ENCODE measurements at places on chromosomes 6 and 20.

DNA sequence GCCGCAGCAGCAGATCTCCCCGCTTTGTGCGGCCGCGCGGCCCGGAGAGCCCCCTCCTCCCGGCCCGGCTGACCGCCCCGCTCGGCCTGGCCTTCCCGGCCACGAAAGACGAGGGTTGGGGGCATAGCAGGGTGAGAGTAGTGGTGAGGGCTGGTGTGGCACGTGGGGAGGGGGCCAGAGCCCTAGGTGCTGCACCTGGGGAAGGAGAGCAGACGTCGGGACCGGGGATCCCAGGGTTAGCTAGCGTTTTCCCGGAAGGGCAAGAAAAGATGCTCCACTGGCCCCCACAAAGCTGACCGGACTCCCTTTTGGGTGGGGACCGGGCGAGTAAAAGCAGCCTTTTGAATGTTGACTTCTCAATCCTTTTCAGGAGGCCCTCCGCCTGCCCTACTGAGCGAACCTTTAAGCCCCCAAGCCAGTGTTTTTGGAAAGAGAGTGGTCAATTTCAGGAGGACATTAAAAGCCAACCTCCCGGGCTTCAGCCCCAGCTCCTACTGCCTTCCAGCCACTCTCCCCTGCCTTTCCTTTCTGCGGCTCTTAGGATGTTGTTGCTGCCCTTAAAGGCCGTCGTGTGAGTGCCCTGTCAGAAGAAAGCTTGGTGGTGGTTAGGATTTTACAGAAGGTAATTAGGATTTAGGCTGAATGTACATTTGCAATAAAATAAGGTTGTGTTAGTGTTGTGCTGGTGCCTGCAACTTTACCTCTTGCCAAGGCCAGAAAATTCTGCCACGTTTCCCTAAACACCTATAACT is 648 bp upstream of the BACH2 start:
- peak; percentile 41 for DNase-seq

GRCh38 chr6:9405369-9405768 is 970.0 kb upstream of the SLC35B3 start:
- DNase-seq: no peak

DNA sequence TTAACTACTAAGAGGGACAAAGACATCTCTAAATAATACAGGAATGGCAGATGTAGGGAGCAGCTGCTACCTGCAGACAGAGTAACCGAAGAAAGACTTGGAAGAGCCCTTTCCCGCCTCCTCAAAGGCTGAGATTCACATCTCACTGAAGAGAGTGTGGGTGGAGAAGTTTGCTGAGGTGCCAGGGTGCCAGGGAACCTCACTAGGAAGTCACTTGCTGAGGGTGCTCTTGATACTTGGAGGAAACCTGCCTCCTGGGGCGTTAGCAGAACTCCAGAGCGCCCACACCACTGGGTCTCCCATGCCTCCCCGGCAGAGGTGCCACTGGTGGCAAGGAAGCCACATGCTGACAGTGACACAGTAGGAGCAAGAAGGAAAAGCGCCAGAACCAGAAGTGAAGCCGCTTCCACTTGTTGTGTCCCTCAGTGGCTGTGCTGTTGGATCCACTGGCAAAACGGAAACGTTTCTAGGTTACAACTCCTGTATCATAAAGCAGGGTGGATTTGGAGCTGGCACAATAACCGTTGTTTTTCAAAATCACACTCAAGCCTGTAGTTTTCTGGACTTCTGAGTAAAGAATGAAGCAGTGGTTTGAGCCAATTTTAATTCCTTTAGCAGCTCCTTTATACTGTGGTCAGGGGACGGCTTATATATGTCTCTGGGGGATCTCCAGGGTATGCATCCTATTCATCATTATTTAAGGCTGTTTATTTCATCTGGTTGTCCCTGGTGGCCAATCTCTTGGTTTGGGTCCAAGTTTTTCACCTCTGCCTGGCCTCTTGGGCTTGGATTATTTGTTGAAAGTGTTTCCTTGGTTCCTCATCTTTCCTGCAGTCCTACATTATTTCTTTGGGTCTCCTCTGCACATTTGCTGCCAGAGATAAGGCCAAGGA is 64.5 kb downstream of the CDC5L start:
- no peak for DNase-seq

DNA sequence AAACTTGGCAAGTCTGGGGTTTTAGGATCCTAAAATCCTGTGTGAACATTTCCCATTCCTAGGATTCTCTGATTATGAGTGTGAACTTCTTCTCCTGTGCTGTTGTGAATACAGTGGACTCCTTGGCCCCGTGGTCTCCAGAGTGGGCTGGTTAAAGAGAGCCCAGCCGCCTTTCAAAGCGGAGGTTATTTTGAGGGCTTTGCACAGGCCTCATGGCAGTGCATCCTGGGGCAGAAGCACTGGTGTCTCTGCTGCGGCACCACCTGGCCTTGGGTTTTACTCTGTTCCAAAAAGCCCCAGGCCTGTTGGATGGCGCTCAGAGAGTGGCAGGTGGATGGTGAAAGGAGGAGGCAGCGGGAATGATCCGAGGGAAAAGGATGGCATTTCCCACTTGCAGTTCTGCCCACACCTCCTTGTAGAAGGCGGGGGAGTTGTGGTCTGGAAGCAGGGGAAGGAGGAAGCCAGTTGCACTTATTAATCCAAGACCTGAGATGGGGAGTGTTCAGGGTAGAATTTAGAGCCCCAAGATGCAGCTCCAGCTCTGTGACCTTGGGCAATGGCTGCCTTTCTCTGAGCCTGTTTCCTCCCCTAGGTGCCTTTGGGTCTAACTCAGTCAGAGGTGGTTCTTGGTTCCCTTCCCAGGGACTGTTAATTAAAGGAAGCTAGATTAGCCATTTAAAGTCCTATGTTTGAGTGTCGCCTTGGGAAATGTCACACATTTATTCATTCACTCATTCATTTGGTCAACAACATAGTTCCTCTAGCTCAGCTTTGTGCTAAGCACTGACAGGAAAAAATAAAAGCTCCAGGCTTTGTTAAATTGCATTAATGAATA is 22.4 kb downstream of the MMP24 start:
- DNase-seq: no peak

- no peak for DNase-seq
Measured at GRCh38 chr6:158808941-158809678, 10.1 kb downstream of the EZR start.

GRCh38 chr6:130708338-130708737 is 118.9 kb upstream of the SMLR1 start:
- DNase-seq: no peak

DNA sequence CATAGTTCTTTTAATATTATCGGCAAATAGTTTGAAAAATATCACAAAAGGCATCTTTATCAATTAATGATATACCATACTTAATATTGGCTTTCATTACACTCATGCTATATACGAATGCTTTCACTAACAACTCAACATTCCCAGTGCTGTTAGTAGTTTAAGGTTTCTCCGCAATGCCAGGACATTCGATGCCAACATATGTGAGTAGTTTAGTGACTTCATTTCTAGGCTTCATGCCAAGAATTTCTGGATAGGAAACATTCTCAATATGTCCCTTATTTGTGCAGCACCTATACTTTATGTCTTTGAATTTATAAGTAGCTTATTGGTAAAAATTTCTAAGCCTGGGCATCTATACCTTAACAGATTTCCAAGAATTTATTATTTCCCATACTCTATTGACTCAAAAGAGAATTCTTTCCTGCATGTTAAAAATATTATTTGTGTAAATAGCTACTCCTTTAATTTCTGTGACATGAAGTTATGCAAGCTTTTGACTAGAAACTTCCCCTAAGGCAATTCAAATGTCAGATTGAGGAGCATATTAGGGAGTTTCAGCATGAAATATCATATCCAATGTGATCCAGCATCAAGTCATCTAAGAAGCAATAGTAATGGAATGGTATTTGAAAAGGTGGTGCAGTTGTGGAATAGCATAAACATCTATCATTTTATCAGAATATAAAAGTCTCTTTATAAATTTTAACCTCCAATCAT is 236.0 kb upstream of the STXBP5 start:
- no peak for DNase-seq

DNA sequence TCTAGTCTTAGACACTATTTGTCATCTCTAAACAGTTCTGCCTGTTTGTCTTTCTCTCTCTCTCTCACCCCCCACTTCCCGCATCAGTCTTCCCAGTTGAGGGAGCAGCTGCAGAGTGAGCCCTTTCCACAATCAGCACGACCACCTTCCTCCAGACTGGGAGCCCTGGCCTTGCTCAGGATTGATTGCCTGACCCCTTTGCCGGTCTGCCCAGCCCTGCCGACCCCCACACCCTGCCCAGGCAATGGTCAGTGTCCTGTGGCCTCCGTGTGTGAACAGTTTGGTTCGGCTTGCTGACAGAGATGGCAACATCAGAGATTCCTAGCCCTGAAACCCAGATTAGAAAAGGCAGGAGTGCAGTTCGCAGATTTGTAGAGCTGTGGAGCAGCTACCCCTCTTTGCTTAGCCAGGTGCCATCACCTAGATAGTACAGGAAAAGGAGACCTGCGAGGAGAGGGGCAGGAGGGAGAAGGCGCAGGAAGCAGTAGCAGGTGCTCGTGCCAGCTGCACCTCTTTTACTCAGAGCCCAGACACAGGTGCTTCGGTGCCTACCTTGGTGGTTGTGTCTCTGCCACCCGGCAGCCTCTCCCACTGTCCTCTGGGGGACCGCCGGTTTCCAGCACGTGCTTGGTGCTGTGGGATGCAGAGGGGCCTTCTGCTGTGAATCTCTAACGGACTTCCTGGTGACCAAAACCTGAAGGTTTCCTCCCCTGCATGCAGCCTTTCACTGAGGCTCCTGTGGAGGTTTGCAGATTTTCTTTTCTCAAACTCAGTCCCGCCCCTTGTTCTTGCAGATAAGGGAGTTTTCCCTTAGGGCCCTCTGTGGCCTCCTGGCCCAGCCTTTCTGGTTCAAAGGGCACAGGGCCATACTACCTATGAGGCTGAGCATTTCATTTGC is 92.4 kb downstream of the SCML4 start:
- DNase-seq: no peak

- DNase-seq: no peak
Measured at GRCh38 chr20:48492015-48492714, 335.6 kb downstream of the PREX1 start.

GRCh38 chr20:44931911-44932310 is 22.1 kb downstream of the PABPC1L start:
- DNase-seq: no peak

GRCh38 chr6:14470671-14471070 is 353.1 kb downstream of the CD83 start:
- DNase-seq: no peak

GRCh38 chr6:73652637-73653570 is 888 bp downstream of the SLC17A5 start:
- peak; percentile 60 for DNase-seq

DNA sequence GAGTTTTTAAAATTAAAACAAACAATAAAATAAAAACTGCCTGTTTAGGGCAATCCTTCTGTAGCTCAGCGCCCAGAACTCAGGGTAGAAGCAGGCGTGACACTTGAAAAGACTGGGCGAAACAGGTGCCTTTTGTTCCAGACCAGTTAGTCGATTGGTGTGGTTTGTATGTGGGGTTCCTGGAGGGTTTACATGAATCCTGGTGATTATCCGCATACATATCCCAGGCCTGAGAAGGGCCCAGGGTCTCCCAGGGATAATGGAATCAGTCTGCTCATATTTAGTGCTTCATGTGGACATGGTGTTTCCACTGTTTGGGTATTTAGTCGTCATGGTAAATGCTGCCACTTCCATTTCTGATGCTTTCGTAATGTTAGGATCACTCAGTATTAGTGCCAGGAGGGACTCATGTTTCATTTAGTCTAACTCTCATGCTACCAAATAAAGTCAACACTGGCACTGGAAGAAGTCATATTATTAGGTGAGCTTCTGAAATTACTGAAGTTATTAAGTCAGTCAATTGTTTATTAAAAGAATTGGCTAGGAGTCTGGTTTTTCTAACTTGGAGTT is 116.5 kb downstream of the SAMD5 start:
- DNase-seq: no peak

GRCh38 chr20:1926237-1926636 is 31.0 kb downstream of the SIRPA start:
- DNase-seq: no peak

- no peak for DNase-seq
Measured at GRCh38 chr6:12967686-12968085, 251.1 kb downstream of the PHACTR1 start.

GRCh38 chr6:150145830-150146229 is 3.0 kb downstream of the PPP1R14C start:
- no peak for DNase-seq

DNA sequence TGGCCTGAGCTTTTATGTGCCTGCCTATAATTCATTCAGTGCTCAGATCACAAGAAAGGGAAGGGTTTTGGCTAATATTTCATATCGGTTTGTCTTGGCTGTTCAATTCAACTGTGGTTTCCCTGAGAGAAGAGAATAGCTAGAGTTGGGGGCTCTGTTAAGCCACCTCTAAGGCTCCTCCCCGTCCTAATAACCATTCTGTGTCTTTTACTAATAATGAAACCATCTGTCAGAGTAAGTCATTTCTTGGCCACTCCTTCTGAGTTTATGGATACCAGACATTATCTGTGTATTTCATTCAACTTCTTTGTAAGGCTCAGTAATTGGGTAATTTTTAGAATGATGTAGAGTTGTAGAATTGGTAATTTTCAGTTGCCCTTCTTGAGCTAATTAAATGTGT is 5.2 kb downstream of the STX11 start:
- DNase-seq: no peak

DNA sequence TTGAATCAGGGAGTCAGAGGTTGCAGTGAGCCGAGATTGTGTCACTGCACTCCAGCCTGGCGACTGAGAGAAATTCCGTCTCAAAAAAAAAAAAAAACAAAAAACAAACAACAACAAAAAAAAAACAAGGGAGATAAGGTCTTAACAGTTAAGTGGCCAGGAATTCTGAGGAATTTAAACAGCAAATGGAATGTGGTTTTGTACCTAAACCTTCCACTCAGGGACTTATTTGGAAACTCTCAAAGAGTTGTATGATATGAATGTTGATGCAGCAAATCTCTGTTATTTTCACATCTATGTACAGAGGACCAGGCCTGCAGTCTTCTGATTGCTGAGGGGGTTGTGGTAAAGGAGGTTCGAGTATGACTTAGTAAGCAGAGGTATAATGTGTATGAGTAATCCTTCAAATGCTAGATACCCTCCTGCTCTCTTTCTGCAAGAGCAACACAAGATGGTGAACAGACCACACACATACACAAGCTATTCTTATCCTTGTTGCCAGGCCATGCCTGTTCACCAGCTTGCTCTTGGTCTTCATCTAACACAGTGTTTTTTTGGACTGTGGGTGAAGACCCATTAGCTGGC is 174.9 kb upstream of the SCGN start:
- no peak for DNase-seq

DNA sequence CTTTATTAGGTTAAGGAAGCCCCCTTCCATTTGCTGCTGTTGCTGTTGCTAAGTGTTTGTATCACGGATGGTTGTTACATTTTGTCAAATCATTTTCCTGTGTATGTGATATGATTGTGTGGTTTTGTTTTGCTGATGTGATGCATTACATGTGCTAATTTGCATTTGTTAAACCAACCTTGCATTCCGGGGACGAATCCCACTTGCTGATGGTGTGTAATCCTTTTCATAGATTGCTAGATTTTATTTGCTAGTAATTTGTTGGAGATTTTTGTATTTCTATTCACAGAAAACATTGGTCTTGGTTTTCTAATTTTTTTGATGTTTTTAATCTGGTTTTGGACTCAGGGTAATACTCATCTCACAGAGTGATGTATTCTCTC is 167.8 kb downstream of the WDR27 start:
- DNase-seq: no peak

GRCh38 chr6:3211681-3212080 is 15.8 kb downstream of the TUBB2B start:
- DNase-seq: no peak
